ENCODE measurements at places on chromosomes 1 and 21. TPM values are rescaled to one million over a fixed set of nuclear protein-coding genes. Genes with fewer than 3 reads are reported as not detected.

DNA sequence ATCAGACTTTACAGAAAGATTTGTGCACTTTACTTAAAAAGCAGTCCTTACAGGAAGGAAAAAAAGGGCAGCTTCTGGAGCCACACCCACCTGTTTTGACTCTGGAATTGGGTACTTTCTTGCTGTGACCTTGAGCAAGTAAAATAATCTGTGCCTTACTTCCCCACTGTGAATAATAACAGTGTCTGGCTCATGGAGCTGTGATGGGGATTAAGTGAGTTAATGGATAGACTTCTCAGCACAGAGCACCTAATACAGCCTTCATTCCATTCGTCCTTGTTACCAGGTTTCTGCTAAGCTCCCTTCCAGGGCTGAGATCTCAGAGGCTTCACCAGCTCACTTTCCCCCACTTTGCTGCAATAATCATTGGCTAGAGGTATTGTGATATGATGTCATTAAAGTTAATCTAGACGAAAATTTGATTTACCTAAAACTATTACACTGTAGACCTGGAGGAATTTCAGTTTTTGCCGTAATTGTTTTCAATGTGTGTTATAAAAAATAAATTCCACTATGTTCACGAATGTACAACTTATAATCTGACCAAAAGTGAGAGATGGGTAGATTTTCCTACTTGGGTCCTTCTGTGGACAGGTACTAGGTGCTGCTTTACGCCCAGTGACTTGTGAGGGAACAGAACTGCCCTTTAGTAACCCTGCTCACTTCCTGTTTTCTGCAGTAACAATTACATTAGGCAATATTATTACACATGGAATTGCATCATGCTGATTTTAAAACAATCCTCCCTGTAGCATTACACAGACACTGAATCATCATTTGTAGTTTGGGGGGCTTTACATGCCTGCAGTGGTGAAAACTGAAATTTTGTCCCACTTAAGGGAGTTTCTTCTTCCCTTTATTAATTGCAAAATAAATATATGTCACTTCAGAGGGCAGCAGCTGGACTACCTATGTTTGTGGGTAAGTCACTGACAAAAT, 19.7 kb upstream of the ABCG1 start:
- DNase-seq: no peak

FCGR2B gene
- 3.3 TPM for polyA plus RNA-seq

PLEKHG5 gene
- polyA plus RNA-seq: 9.9 TPM

- no peak for DNase-seq
Observed at GRCh38 chr1:226461087-226461486, 53.2 kb upstream of the PARP1 start.

- no peak for DNase-seq
Observed at GRCh38 chr1:233304489-233305102, 9.1 kb upstream of the PCNX2 start.

- no peak for DNase-seq
Observed at GRCh38 chr1:113021430-113022085, 51.4 kb upstream of the LRIG2 start.

Data from right cardiac atrium (tissue), 5 donors.